ENCODE measurements at places on chromosomes 6 and 20.

DNA sequence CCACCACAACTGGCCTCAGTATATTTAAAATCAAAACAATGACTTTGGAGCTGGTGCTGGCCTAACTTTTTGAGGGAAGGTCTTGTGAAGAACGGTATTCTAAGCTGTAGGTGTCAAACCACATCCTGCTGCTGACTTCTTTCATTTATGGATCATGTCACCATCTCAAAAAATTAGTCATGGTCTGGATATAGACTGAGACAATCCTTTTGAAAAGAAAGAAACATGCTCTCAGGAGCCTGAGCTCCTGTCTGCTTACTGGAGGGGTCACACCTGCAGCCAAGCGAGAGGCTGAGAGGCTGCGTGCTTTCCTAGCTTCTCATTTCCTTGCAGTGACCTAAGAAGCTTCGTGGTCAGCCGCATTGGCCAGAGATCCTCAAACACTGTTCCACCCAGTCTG, 55.2 kb downstream of the TIAM2 start:
- DNase-seq, result no peak

GRCh38 chr6:147752689-147753403, 244.4 kb downstream of the SAMD5 start:
- DNase-seq, result no peak

GRCh38 chr6:166492092-166492741, 94.3 kb downstream of the RAMACL start:
- no peak for DNase-seq

DNA sequence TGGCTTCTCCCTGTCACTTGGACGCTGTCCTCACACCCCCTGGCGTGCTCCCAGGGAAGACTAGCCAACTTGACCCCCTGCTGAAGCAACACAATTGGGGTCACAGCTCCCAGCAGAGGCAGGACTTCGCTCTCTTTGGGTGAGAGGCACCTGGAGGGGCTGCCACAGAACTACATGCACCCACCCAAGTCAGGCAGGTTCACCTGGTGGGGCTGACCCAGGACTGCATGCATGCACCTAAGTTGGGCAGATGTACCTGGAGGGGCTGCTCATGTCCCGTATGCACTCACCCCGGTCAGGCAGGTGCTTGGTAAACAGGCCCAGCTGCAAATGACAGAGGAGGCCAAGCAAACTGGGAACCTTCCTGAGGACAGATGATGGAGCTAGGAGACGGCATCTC, 154.3 kb upstream of the RPS6KA2 start:
- no peak for DNase-seq

GRCh38 chr20:408843-409696, 971 bp downstream of the RBCK1 start:
- DNase-seq, result no peak

GRCh38 chr6:118319894-118320649, 228.0 kb upstream of the PLN start:
- DNase-seq, result peak; percentile 53

DNA sequence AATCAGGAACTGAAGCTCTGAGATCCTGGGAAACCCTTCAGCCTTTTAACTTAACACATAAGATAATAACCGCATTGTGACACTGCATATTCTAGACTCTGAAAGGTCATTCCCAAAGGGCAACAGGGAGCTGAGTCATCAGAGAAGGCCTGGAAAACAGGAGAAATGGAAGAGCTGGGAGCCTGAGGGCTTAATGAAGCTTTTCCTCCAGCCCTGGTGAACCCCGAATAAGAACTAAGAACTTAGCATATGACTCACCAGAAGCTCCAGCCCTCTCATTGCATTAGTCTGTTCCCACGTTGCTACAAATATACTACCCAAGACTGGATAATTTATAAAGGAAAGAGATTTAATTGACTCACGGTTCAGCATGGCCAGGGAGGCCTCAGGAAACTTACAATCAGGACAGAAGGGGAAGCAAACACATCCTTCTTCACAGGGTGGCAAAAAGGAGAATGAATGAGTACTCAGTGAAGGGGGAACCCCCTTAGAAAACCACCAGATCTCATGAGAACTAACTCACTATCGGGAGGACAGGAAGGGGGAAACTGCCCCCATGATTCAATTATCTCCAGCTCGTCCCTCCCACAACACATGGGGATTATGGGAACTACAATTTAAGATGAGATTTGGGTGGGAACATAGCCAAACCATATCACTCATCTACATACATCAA, 648.5 kb downstream of the TFAP2A start:
- no peak for DNase-seq

DNA sequence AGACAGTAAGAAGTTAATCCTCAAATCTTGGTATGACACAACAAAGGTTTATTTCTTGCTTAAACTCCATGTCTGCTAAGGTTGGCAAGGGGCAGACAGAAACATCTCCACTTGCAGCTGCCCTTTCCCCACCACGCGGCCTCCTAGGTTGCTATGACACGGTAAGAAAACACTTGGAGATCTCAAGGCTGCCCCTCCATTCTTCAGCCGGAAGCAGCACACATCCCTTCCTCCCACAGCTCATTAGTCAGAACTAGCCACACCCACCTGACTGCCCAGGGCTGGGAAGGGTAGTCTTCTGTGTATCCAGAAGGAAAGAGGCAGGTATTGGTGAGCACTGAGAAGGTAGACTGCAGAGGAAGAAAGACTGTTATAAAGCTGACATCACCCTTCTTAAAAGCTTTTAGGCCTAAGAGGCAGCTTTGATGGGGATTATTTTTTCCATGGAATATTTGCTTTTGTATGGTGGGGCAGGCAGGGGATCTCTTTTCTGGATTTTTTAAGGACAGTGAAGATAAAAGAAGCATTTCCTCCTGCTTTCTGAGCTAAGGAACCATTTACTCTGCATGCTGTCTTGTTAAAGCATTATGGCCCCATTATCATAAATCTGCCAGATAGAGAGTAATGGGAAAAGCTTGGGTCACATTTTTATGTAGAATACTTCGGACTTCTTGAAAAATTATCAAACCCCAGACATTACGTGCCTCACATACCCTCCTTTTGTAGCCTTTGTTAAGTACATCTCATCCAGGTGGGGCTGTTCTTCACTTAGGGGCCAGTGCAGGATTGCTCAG, 41.6 kb downstream of the MRAP2 start:
- no peak for DNase-seq

GRCh38 chr6:111724505-111724904, 118.8 kb upstream of the TRAF3IP2 start:
- no peak for DNase-seq

GRCh38 chr6:113645576-113645970, 211.6 kb upstream of the MARCKS start:
- DNase-seq, result no peak

DNA sequence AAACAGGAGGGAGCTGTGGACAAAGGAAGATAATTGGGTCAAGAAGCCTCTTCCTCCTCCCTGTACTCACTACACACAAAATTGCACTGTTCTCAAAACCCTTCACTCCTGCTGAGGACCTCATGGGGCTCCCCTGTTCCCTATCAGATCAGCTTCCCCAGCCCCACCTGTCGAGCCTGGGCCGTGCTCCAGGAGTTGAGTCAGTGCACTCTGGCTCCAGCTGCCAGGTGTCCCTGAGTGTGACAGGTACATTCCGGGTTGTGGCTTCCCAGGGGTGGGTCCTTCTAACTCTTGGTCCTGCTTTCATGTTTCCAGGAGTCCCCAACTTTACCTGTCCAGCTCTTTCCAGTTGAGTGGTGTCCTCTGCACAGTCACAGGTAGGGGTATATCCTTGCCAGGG, 8.4 kb downstream of the RAB5IF start:
- no peak for DNase-seq

- no peak for DNase-seq
Observed at GRCh38 chr6:25052181-25052580, 116.4 kb upstream of the RIPOR2 start.

DNA sequence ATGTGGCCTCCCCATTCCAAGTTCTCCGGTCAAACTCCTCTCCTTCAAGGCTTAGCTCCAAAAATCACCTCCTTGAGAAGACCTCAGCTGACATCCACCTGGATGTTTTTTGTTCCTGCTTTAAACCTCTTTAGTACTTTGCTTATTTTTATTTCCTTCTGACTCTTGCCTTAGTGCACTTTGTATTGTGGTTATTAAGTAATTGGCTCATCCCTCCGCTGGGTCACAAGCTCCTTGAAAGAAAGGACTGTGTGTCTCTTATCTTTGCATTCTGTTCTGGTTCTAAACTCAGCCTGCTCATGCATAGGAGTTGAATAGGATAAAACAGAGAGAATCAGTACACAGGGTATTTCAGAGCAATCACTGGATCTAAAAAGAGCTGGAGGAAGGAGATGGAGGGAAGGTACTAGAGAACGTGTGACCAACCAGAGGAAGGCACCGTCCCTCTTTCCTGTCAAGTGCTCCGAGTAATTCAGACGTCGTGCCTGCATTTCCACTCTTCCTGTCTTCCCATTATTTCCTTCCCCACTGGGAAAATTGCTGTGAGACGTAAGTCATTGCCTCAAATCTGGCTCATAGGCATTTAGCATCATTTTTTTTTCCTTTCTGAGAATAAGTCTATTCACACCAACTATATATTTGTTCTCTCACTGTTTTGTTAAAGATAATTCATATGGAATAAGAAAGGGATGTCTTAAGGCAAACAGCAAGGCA, 59.7 kb upstream of the GLP1R start:
- no peak for DNase-seq

- no peak for DNase-seq
Observed at GRCh38 chr20:35648836-35649235, 15.9 kb downstream of the CPNE1 start.

DNA sequence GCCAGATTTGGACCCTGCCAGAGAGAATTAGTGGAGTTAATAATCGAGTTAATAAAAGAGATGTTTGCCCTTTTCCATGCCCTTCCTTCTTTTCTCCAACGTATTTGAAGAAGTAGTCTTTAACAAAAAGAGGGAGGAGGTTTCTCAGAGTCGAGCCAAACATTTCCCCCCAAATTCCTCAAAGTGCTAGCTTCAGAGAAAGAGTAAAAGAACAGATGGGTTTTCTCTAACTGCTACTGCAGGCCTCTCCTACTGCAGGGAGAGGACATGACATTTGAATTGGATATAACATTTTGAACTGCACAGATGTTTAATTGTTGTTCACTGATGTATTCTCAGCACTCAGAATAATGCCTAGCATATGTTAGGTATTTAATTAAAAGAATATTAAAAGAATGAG, 25.5 kb downstream of the RWDD2A start:
- DNase-seq, result no peak

GRCh38 chr20:33345342-33345741, 56.0 kb downstream of the CDK5RAP1 start:
- DNase-seq, result no peak

DNA sequence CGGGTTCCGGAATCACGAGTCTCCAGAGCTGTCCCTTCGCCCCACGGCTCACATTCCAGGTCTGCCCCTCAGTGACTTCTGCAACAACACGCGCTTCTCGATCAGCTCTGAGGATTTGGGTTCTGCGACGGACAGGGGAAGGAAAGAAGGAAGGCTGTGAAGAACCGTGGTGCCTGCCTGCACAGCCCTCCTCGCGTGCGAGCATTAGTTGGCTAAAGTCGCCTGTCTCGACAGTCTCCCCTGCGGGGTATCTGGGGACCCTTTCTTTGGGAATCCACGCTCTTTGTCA, 23.1 kb downstream of the VPS52 start:
- DNase-seq, result no peak

DNA sequence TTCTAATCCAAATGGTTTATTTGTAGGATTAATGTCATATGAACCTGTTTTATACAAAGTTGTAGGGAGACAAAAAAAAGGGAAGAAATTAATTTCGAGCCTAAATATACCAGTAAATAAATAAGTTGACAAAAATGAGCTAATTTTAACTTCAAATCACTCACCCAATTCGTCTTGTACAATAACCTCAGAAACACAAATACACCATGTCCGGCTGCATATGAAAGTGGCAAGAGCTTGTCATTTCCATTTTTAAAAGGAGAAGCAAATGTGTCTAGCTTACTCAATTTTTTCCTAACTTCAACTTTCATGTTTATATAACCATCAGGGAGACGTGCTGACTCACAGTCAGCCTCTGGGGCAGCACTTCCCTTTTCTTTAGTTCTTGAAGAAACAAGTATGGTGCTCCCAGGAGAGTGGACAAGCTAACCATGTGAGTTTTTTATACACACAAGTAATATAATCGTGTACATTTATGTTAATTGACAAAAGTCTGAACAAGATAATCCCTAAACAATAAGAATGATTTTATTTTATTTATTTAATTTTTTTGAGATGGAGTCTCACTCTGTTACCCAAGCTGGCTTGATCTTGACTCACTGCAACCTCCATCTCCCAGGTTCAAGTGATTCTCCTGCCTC, 55.5 kb upstream of the SGK1 start:
- no peak for DNase-seq

Measured in substantia nigra (tissue), 51 donors.